Activated CD8-positive, alpha-beta memory T cell treated with anti-CD3 and anti-CD28 coated beads for 4 hours (primary cell): ENCODE measurements at places on chromosomes 3 and 15.

GRCh38 chr3:172651936-172652625 lies 58.8 kb downstream of the NCEH1 start:
- no peak for DNase-seq

DNA sequence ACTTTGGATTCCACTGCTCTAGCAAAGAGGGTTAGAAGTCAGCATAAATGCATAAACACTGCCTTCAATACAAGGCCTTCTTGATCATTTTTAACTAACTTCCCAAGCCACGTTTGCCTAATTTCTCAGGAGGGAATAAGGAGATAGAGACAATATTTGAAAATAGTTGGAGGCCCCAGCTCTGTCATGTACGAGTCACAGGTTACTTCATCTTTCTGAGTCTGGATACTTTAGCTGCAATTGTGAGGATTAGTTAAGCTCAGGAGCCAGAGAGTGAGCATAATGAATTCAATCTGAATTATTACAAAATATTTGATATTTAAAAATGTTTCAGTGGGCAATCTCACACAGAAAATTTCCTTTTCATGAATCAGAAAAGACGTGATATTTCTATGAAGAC lies 298.9 kb downstream of the SHOX2 start:
- DNase-seq = no peak

- DNase-seq = no peak
Observed at GRCh38 chr3:4425707-4426106, 41.4 kb downstream of the SUMF1 start.

DNA sequence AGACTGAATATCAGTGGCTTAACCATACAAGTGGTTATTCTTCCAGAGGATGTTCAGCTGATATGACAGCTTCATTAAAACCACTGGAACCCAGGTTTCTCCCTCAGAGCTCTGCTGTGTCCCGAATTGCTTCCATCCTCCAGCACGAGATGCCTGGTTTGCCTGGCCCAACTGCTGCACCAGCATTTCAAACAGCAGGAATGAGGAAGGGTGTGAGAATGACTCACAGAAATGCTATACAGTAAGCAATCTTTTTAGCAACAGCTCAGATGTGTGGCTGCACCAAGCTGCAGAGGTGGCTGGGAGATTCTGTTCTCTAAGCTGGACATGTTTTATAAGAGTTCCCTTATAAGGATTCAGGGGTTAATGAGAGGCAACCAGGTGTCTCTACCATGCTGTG lies 271.0 kb downstream of the GABRG3 start:
- no peak for DNase-seq

DNA sequence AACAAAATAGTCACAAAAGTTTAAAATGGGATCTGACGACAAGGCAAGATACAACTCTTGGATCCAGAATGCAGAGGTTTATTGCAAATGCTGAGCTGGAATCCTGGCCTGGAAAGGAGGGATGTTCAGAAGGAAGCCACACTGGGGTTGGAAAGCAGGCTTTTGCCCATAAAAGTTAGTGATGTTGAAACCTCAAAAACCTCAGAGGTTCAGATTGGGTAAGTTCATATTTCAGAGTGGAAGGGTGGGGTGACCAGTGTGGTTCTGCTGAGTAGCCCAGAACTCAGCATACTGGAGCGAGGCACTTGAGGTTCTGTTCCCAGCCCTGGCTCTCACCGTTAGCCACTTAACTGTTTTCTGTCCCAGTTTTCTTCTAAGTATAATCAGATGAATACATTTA lies 114.0 kb upstream of the OSTN start:
- no peak for DNase-seq

DNA sequence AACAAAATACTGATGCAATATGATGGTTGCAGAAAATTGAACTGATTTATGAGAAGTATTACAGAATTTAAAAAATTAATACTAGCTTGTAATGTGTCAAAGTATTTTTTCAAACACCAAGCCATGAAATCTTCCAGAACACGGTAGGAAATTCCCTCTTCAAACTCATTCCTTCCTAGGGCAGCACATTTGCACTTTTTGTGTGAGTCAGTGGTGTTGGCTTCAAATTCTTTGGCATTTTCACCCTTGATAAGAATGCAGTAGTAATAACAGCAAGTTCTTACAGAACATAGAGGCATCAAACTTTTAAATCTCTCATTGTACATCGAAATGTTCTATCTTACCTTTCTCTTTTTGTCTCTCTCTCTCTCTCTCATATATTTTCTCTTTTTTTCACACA lies 191.8 kb downstream of the CGGBP1 start:
- DNase-seq = no peak

DNA sequence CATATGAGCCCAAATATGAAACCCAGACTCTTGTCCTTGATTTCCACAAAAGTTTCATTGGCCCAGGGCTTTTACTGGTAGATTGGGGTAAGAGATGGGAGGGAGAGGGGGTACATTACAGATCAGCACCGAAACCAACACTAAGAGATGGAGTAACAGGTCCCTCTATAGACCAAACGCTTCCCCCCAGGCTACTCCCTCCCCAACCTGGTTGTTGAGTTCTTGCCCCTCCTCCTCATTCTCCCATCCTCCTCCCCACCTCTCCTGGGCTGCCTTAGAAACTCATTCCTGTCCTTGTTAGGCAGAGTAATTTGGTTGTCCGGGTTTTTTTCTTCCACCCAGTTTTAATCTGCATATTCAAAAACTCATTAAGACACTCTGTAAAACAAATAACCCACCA lies 74.1 kb downstream of the MESD start:
- no peak for DNase-seq

DNA sequence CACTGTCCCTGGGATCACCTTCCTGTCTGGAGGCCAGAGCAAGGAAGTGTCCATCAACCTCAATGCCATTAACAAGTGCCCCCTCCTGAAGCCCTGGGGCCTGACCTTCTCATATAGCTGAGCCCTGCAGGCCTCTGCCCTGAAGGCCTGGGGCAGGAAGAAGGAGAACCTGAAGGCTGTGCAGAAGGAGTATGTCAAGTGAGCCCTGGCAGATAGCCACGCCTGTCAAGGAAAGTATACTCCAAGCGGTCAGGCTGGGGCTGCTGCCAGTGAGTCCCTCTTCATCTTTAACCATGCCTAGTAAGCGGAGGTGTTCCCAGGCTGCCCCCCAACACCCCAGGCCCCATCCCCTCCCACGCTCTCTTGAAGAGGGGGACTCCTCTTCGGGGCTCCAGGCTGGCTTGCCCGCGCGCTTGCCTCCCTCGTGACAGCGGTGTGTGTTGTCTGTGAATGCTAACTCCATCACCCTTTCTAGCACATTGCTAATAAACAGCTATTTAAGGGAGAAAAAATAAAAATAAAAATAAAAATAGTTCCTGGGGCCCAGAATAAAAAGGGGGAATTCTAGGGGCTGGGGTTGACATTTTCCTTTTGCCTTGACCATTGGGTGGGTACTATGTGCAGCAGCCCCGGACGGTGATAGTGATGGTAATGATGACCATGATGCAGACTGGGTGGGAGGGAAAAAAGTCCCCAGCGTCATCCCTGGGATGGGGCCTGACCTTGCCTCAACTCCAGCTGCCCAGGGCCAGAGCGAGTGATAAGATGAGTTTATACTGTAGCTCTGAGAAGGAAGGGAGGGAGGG lies 3.3 kb upstream of the ALAS1 start:
- no peak for DNase-seq

GRCh38 chr3:128322030-128323022 lies 144.4 kb downstream of the DNAJB8 start:
- DNase-seq = peak; percentile 6

DNA sequence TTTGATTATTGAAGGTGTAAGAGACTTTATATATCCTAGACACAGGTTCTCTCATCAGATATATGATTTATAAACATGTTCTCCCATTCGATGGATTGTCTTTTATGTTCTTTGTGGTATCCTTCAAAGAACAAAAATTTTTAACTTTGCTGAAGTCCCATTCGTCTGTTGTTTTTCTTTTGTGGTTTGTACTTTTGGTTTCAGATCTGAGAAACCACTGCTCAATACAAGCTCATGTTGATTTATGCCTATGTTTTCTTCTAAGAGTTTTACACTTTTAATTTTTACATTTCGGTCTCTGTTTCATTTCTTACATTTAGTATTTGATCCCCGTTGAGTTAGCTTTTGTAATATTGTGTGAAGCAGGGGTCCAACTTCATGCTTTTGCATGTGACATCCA lies 103.3 kb upstream of the SPRED1 start:
- no peak for DNase-seq

GRCh38 chr3:190089711-190090110 lies 31.0 kb downstream of the P3H2 start:
- DNase-seq = no peak

DNA sequence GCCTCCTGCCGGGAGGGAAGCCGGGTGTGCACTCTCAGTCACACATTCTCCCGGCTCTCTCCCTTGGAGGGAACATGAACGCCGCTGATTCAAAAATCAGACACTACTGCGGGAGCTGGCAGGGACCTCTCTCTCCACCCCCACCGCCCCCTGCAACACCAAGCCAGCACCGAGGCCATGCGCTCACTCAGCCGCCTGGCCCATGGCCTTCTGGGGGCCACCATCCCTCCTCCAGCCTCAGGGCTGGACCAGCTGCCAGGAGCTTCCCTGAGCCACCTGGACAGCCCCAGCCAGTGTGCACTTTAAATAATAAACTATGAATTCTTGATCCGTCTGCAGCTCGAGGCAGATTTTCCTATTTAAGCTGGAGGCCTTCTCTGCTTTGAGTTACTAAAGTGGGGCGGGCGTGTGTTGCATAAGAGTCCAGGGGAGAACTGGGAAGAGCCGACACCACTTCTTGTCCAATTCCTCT lies 30.6 kb downstream of the ADAMTS17 start:
- DNase-seq = no peak
